Stimulated activated CD8-positive, alpha-beta memory T cell treated with anti-CD3 and anti-CD28 coated beads, Interleukin-4, amount 100 ng/mL, for 1 hour (primary cell): ENCODE measurements at places on chromosomes 16 and 17.

- no peak for DNase-seq
Measured at GRCh38 chr16:181565-182021, 1.3 kb downstream of the HBQ1 start.

GRCh38 chr17:81650951-81651350, 5.4 kb downstream of the PDE6G start:
- DNase-seq, result no peak

DNA sequence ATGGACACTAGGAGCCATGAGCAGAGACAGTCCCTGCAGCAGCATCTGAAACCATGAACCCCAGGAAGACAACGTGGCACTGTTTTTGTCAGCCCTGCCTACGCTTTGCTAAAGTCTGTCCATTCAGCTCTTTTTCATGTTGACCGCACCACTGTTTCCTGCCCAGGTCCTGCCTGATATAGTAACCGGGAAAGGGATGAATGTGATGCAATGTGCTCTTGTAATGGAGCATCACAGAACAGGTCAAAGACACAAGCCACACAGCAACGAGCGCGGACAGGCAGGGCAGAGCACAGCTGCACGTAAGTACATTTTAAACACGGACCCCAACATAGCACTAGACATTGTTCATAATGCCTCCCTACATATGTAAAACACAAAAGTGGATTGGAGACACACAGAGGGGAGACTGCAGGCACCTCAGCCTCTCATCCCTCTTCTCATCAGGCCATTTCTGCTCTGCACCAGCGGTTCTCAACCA, 16.9 kb upstream of the TNFRSF13B start:
- no peak for DNase-seq

- DNase-seq, result no peak
Measured at GRCh38 chr17:10109146-10109545, 89.3 kb downstream of the GAS7 start.

- DNase-seq, result no peak
Measured at GRCh38 chr17:53635444-53635843, 187.3 kb upstream of the KIF2B start.

GRCh38 chr17:57946798-57947358, 8.3 kb downstream of the CUEDC1 start:
- no peak for DNase-seq

DNA sequence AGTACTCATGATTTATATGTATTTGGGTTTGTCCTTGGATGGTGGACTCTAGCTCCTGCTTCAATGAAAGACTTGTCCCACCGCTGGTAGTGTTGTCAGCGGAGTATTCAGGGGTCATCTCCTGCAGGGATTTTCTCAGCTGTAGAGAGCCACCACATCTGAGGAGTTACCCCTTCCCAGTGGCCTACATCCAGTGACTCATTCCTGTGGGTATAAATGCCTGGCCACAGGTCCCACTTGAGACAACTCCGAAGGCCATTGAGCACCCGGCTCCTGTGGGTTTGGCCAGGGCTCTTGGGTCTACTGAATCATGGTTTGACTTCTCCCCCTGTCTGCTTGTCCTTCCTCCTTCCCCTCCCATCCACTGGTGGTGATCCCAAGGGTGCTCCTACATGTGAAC, 34.6 kb upstream of the WSB1 start:
- no peak for DNase-seq
